PC-3 (cell line): ENCODE measurements at places on chromosomes 1 and 21.

- DNase-seq: no peak
These were observed 46.3 kb downstream of the CASQ2 start for GRCh38 chr1:115722221-115722620.

- no peak for DNase-seq
These were observed 1.0 kb upstream of the PSRC1 start for GRCh38 chr1:109283748-109284600.

- DNase-seq: peak; percentile 51
These were observed 1.6 kb downstream of the ADAM15 start for GRCh38 chr1:155052439-155053395.

- peak; percentile 97 for DNase-seq
These were observed 162.6 kb upstream of the IRF2BP2 start for GRCh38 chr1:234772345-234773147.

DNA sequence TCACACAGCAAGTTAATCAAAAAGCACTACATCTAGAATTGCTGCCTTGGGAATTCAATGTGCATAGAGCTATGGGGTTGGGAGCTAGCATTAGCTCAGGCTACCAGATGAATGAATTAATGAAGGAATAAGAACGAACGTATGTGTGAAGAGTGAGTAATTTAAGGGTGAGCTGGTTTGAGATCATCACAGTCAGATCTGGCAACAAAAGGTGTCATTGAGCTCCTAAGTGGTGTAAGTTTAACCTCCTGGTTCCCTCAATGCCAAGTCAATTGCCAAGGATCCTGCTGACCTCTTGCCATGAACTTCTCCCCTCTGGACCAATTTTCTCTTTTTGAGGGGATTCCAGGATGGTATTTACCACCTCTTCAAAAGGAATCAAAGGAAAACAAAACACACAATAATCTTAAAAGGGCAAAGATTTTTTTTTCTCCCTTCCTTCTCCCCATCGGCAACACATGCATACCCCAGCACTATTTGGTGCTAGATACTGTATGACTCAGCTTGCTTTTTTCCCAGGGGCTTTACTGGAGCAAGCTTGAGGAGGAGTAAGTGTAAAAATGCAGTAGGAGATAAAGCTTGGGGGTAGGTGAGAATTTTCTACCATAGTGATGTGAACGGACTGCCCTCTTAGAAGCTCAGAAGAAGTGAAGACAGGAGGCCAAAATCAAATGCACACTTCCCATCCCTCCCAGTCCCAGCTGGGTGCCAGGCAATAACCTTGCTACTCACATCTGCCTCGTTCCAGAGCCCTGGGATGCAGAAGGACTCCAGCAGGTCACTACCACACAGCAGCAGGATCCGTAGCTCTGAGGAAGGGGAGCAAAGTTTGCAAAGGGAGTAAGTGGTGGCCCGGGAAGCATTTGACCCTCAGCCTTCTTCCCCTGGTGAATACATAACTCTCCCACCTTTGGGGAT is 92.0 kb downstream of the LAMC2 start:
- DNase-seq: no peak

GRCh38 chr1:72896256-72896655 is 613.9 kb upstream of the NEGR1 start:
- peak; percentile 15 for DNase-seq

- no peak for DNase-seq
These were observed 13.0 kb upstream of the UQCRHL start for GRCh38 chr1:15820478-15820877.

GRCh38 chr1:66243548-66244130 is 290.3 kb upstream of the SGIP1 start:
- no peak for DNase-seq

GRCh38 chr1:173295391-173295790 is 88.3 kb upstream of the TNFSF4 start:
- DNase-seq: no peak

DNA sequence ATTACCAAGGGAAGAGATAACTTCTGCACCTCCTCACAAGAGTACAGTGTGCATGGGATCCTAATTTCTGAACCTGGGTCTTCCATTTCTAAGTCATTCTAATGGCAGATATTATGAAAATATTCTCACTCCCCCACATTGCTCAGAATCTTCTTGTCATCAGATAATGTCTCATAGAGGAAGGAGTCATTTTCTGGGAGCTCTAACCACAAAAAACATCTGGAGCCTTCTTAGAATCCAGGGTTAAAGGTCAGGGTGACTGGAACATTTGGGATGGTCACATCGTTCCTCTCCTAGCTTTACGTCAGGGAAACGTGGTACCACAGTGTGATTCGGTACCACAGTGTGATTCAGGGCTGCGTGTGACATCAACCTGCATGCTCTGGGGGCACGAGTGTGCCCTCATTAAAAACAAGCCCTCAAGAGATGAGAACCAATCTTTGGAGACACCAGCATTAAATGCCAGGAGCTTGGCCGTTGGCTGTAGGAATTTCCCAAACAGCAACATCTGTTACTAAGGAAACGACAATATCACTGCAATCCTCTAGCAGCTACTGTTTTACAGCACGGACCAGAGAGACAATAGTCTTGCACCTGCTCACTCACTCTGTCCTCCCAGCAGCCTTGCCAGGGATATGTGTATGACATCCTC is 179.1 kb downstream of the PSMG1 start:
- DNase-seq: no peak

DNA sequence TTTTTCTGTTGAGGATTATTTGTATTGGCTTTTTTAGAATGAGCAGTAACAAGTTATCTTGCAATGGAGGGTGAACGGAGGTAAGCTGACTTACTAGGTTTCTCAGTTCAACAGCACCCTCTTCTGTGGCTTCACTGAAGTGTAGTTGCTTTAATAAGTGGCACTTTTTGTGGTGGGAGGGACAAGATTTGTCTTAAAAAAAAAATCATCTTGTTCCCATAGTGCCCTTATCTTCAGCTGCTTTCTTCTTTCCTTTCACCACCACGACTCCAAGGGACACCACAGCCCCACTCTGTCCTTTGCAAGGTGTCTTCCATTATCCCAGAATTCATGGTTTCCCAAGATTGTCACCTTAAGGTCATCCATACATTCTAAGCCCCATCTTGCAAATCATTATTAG is 92.9 kb downstream of the PIGK start:
- peak; percentile 79 for DNase-seq
